ENCODE measurements at places on chromosomes 4 and X.
A peak's percentile ranks its signal among the peaks of the same experiment; 100 is the strongest.

DNA sequence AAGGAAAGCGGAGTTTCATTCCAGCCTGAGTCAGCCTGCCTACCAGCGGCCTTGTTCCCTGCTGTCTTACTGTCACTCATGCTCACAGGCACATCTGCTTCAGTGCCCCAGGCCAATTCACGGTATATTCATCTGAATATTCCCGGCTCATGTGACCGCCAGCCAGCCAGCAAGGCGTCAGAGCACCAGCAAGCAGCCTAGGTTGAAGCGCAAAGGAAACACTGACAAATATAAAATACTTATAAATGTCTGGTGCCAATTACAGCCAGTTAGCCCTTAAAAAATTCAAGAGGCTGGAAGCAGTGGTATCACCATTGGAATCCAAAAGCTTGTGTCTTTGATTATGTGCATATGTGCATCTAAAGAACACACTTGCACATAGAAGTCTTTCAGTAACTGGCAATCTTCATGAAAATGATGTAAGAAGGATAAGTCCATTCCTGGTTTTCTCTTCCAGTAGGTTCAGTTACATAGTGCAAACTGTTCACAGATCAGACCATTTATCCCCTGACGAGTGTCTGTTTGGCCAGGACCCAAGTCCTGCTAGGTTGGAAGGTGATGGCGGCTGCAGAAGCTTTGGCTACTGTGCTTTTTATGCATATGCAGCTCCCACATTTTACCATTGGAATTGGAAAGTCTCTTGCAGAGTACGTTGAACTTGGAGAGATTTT is 61.3 kb downstream of the LUZP4 start:
- DNase-seq: no peak

DNA sequence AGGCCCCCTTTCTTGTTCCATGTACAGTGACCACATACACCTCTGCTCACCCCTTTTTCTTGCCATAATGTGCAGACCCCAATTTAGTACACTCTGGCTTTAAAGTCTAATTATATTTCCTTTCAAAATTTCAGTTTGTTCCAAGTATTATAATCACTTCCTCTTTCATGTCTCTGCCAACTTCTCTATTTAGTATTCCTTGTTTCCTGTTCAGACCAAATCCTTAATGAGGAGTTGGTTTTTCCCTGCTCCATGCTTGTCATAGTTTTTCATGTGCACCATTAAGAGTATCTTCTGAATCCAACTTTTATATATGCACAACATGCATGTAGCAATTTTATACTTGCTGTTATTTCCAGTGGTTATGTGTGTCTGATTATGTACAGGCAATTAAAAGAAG is 32.3 kb downstream of the USP53 start:
- DNase-seq: no peak

DNA sequence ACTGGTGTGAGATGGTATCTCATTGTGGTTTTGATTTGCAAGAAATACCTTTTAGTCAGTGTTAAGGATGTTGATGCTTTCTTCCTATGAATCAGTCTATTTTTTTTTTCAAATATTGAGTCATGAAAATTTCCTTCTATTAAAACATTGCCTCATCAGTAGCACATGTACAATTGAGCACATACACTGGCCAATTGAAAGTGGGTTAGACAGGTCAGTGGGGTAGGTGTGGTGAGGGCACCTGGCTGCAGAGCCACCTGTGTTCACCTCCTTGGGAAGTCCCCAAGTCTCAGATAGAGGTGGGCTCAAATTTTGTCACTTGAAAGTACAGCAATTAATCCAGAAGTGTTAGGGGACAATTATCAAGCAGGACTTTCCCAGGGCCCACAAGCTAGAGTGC is 243.7 kb downstream of the SPRY1 start:
- no peak for DNase-seq

DNA sequence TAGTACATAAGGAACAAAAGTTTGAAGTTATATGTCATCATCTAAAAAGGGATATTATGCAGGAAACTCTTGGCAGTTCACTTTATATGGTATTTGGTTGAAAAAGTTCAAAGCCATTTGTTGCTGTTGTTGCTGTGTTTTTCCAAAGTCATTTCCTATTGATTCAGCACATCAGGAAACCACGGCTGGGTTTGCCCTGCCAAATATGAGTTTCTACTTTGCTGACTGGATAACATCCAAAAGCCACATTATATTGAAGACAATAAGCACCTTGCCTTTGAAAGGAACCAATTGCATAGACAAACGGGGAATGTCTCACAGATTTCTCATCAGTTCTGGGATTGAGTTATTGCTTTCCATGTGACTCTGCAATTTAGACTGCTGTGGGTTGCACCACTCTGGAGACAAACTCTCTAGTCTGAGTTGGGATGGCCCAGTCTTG is 206.1 kb downstream of the SLC39A8 start:
- no peak for DNase-seq

GRCh38 chr4:38803833-38804653 is 548 bp downstream of the TLR1 start:
- DNase-seq: no peak

DNA sequence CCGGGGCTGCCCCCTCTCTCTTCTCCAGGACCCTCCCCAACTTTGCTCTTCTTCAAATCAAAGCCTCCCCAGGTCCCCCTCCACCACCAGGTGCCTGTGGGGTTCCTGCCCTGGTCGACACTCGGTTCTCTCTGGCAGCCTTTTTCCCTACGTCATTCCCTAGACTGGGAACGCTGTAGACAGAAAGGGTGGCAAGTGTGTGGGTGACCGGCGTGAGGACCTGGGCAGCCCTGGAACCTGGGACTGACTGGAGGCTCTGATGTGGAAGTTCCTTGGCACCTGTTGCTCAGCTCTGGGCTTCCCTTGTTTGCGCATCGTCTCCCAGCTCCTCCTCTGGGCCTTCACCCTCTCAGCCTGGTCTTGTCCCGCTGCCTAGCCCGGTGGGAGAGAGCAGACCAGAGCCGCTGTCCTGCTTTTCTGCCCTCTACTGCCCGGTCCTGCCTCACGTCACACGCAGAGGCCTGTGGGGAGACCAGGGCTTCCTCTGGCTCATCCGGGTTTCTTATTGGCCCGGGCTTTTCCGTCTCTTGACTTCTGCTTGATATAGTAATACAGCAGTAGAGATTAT is 1.3 kb downstream of the TACC3 start:
- DNase-seq: peak; percentile 55

- DNase-seq: no peak
Measured at GRCh38 chrX:13088156-13088487, 43.7 kb upstream of the FAM9C start.

GRCh38 chrX:15310117-15310516 is 5.3 kb downstream of the ASB11 start:
- DNase-seq: peak; percentile 59

GRCh38 chr4:172143605-172144314 is 330.6 kb downstream of the GALNTL6 start:
- DNase-seq: no peak

DNA sequence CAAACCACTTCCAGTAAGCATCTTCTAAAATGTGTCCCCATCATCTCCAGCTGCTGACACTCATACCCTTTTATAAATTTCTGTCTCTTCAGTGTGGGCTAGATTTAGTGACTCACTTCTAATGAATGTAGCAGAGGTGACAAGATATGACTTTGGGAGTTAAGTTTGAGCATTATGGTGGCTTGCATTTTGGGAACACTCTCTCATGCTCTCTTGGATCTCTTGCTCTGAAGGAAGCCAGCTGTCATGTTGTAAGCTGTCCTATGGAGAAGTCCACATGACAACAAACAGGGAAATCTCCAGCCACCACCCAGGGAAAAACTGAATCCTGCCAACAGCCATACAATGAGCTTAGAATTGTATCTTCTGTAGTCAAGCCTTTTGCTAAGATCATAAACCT is 691.3 kb upstream of the PCDH7 start:
- no peak for DNase-seq

All from DMS53 (cell line).